ENCODE measurements at places on chromosomes 13 and 19. TPM values are rescaled to one million over a fixed set of nuclear protein-coding genes. Genes with fewer than 3 reads are reported as not detected.

GRCh38 chr19:42165146-42165545 lies 32.9 kb upstream of the POU2F2 start:
- DNase-seq = no peak

- DNase-seq = no peak
Measured at GRCh38 chr13:76609643-76610042, 276.6 kb downstream of the KCTD12 start.

TSSK6 gene
- 0.91 TPM for polyA plus RNA-seq

GRCh38 chr13:64529874-64530485 lies 2700.2 kb downstream of the PCDH9 start:
- no peak for DNase-seq

IGFL1 gene
- polyA plus RNA-seq = not detected

SULT2A1 gene
- polyA plus RNA-seq = 0.18 TPM

- no peak for DNase-seq
Measured at GRCh38 chr19:36508325-36508724, 19.0 kb upstream of the ZNF566 start.

DNA sequence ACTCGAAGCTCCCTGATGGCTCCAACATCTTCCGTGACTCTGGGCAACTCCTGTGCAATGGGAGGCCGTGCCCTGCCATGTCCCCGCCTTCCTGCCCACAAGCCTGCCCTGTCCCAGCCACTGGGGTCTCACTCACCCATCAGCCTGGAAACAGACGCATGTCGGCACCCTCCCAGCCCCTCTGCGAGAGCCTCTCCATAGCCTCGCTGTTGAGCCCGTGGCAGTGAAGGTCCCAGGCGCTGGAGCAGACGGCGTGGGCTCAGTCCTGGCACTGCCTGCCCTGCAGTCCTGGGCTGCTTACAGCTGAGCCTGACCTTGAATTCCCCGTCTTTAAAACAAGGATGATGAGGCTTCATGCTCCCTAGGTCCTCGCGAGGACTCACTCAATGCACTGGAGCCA lies 37.0 kb downstream of the MCF2L start:
- DNase-seq = no peak

SOX1 gene
- polyA plus RNA-seq = not detected

ZNF729 gene
- 0.91 TPM for polyA plus RNA-seq

DNA sequence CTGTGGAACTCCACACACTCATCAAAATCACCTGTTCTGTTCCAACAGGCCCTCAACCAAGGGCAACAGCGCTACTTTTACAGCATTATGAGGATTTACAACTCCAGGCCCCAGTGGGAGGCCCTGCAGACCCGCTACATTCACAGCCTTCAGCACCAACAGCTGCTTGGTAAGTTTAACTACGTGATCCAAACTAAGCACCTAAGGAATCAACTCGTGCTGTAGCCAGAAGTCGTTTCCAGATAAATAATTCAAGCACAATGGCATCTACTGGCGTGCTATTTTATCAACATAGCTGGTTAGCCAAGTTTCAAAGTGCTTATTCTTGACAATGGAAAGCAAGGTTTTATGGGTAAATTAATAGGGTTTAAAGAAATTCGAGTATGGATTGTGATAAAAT lies 5.3 kb downstream of the FAM216B start:
- DNase-seq = peak; percentile 25
